GOT3 (cell line): ENCODE measurements at places on chromosomes 2 and 18.
A peak's percentile ranks its signal among the peaks of the same experiment; 100 is the strongest.

DNA sequence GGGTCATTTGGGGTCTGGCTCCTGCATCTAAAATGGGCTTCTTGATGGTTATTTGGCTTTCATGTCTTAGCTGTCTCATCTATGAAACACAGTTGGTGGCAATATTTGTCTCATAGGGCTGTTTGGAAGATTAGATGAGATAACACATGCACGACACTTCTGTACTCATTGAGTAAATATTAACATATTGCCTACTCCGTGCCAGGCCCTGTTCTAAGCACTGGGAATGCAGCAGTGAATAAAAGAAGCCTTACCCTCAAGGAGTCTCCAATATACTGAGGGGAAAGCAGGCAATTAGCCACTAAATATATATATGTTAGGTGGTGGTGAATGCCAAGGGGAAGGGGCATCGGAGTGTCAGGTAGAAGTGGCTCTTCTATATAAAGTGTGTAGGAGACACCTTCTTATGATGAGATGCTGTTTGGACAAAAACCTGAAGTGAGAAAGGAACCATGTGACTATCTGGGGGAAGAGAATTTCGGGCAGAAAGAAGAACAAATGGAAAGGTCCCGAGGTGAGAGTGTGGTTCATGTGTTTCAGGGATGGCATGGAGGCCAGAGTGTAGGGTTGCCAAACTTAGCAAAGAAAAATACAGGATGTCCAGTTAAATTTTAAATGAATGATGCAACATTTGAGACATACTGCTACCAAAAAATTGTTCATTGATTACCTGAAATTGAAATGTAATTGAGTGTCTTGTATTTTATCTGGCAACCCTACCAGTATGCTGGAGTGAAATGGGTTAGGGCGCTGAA is 11.8 kb downstream of the SLC3A1 start:
- DNase-seq, result no peak

GRCh38 chr2:104425850-104426595 is 427.9 kb upstream of the POU3F3 start:
- DNase-seq, result no peak

DNA sequence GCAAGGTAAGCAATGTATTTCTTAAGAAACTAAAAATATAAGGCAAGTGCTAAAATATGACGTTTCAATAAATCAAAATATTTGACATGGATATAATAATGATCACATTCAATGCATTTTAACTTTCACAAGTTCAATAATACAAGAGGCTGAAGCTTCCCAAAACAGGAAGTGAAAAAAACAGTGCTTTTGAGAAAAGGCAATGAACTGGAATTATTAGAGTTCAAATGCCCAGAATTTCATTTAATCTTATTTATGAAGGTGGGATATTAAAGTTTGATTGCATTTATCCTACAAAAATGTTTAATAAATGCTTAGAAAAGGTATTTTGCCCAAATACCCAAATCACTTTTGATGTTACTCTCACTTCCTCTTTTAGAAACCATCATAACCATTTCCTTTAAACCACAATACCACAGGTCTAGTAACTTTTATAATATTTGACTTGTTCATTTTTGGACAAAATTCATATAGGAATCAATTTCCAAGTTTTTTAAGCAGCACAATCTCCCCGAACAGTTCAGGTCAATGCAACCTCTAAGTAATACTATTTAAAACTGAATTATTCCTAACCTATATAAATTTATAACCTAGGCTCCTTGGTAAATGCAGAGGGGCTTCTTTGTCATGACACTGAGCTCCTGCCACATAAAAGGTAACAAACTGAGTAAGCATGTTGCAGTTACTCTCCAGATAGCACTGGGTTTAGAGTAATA is 2.1 kb downstream of the NCKAP1 start:
- no peak for DNase-seq

GRCh38 chr18:73923866-73924265 is 223.8 kb downstream of the FBXO15 start:
- DNase-seq, result no peak

DNA sequence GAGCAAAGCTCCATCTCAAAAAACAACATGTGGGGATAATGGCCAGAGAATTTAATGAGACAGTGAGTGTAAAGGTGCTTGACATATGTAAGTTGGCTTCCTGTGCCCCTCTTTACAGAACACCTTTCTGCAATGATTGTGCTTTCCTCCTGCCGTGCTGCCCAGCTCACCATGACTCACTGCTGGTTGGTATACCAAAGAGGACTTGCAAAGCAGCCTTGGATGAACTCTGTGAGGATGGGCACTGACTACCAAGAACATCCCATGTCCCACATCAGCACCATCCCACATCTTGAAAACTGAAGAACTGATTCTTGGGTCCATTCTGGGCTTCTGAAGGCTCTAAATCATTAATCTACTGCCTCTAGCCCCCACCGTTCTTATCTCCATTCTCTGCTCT is 52.2 kb downstream of the NGEF start:
- DNase-seq, result no peak

- no peak for DNase-seq
Measured at GRCh38 chr2:168322325-168323007, 75.1 kb upstream of the STK39 start.

DNA sequence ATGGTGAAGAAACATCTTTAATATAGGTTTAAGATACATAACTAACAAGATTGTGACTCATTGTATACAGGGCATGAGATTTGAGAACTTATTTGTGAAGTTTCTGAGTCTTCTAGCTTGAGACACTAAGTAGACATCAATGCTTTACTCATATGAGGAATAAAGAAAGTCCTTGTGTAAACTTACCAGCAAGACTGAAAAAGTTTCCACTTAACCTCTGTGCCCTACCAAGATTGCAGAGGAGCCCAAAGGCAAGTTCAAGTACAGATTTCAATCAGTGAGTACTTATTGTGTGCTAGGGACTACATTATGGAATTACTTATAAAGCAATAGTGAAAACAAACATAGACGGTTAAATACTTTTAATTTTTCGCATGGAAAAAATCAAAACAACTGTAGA is 1041.2 kb upstream of the CELF4 start:
- DNase-seq, result no peak

DNA sequence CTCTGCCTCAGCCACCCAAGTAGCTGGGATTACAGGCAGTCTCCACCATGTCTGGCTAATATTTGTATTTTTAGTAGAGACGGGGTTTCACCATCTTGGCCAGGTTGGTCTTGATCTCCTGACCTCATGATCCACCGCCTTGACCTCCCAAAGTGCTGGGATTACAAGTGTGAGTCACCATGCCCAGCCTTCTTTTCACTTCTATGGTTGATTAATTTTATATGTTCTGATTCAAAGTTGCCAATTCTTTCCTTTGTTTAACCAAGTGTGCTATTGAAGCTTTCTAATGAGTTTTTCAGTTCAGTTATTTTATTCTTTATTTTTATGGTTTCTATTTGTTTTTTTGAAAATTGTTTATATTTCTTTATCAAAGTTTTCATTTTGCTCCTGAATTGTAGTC is 133.1 kb upstream of the KCNJ3 start:
- DNase-seq, result no peak

GRCh38 chr2:191758518-191759507 is 80.9 kb downstream of the NABP1 start:
- DNase-seq, result peak; percentile 11
